Activated naive CD4-positive, alpha-beta T cell treated with anti-CD3 and anti-CD28 coated beads, Interleukin-2, amount 50 U/mL, for 16 hours (primary cell): ENCODE measurements at places on chromosomes 7 and 10.

DNA sequence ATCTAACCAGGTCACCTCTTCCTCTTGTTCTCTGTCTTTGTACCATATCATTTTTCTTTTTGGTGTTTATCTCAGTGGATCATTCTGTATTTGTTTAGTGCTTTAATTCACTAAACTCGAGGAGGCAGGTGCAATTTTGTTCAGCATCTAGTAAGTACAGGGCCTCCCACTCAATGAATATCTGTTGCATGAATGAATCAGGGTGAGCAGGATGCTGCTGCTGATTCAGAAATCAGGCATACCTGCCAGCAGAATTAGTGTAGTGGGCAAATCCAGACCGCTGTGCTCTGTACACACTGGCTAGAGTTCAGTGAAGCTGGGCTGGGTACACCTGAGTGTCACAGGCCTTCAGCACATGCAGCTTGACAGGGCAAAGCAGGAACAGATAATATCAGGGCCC, 511.9 kb downstream of the SUGCT start:
- DNase-seq = no peak

DNA sequence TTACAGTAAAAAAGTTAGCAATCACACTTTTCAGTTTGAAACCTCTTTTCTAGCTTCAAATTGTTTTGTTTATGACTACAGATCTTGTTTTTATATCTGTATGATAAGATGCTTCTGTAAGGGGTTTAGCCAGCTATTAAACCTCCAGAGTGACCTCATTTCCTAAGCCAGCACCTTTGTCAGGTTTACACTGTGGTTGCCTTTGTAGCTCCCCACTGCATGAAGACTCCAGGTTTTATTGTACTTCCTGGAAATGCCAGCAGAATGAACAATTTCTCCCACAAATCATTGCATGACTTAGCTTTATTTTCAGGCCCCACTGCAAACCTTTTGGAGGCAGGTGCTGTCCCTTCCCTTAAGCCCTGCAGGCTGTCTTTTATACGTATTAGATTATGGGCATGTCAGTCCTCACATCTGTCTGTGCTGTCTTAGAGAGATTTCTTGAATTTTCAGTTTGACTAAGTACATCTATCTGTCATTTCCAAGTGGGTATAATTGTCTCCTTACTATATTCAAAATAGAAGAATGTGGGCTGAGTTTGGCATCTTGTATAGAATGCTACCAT, 8.2 kb upstream of the AGR3 start:
- DNase-seq = no peak

- no peak for DNase-seq
These were observed 654.0 kb upstream of the MKI67 start for GRCh38 chr10:128780156-128780761.

DNA sequence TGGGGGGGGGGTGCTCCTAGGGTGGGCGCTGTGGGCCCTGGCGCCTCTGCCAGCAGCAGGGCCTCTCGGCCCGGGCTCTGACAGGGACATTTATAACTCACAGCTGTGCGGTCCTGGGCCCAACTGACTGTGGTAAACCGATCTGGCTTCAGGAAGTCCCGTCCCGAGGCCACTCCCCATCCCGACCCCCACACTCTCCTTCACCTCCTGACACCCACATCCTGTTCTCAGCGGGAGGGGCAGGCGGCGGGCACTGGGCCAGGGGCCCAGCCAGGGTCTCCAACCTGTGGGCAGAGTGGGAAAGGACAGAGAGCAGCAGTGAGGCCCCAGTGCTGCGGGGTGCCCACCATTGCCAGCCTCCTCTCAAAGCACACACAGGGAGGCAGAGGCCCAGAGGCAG, 69.1 kb downstream of the ZMIZ1 start:
- no peak for DNase-seq

DNA sequence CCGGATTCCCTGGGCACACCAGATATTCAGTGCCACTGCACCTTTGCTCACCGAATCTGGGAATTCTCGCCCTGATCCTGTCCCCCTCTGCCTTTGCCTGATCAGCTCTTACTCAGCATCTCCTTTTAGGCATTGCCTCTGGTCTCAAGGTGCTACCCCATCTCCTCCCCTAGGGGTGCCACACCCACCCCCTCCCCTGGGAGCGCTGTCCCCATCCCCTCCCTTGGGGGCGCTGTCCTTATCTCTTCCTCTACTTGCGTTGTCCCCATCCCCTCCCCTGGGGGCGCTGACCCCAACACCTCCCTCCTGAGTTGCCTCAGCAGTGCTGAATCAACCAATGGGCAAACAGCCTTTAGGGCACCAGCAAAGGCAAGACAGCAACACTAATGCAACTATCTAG, 686.9 kb upstream of the FOXK1 start:
- no peak for DNase-seq

DNA sequence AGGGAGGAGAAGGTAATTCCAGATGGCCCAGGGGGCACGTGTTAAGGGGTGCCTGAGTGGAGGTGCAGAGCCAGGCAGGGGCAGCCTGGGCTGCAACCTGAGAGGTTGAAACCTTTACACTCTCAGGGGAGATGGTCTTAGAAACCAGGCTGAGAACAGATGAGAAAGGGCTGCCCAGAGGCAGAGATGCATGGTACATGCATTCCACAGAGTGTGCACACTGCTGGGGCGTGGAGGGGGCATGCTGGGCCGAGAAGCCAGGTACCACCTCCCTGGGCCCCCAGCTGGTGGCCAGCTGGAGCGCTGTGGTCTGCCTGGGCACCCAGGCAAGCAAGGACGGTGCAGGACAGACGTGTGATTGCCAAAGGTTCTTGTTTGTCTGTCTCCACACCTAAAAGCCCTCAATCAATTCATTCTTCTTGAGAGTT, 14.1 kb upstream of the CSGALNACT2 start:
- DNase-seq = no peak

GRCh38 chr7:131225619-131226513, 101.8 kb upstream of the MKLN1 start:
- DNase-seq = no peak

GRCh38 chr10:14645239-14645960, 129.3 kb downstream of the FAM107B start:
- no peak for DNase-seq

DNA sequence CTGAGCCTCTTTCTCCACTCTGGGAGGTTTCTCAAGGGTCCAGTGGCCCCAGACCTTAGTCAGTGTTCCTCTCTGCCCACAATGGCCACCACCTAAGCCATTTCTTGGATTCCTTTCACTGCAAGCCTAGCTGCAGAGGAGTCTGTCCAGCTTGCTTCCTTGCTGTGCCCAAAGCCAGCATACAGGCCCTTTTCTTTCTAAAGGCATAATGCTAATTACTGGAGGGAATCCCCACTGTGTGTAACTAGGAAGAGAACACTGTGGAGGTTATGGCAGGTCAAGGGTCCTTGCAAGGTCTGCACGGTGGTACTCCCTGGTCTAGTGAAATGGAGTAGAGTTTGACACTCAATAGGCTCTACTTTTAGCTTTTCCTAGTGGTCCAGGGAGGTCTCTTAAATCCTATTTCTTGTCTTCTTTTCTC, 70.4 kb upstream of the CC2D2B start:
- DNase-seq = no peak

GRCh38 chr7:48244864-48245271, 73.6 kb downstream of the ABCA13 start:
- no peak for DNase-seq

DNA sequence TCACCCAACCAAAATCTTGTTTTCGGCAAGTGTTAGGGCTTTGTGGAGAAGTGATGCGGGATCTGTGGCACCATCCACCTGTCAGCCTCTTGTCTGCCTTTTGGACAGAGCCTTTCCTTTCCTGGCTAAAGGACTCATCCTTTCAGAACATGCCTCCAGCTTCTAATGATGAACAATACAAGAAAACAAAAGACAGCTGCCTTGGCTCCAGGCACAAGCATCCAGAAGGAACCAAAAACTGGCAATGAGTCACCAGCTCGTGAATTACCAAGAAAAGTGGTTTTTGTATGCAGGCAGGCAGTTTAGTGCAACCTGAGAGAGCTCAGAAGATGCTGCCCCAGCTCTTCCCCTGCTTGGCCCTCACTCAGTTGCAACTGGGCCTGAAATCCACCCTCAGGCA, 84.6 kb upstream of the NAMPT start:
- DNase-seq = no peak

DNA sequence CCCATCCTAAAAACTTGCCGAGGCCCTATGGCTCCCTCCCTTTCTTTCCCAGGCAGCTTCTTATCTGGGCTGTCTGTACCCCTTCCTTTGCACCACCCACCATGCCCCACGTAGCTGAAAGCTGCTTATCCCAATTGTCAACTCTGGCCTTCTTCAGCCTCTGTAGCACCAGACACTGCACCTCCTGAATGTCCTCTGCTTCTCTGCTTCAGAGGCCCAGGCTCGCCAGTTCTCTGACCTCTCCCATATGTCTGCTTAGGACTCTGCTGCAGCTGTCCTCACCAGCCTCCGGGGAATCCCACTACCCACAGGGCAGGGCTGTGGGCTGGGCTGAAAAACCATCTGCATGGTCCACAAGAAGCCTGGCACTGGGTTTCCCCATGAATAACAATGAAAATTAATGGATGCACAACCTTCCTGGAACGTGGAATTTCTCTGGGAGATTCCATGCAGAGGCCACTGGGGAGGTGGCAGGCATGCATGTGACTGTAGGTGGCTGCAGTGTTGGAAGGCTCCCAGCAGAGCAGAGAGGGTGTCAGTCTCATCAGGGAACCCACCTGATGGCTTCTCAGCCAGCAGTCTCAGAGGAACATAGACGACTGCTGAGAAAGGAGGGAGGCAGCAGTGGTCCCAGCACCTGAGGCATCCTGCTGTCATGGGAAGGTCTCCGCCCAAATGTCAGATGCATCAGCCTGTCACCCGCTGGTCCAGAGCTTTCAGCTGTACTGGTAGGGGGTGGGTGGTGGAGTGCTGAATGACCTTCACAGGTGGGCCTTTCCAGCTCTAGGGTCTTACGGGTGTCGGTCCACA, 16.8 kb upstream of the SH2D4B start:
- DNase-seq = no peak

GRCh38 chr7:143256932-143257331, 6.3 kb upstream of the GSTK1 start:
- no peak for DNase-seq

DNA sequence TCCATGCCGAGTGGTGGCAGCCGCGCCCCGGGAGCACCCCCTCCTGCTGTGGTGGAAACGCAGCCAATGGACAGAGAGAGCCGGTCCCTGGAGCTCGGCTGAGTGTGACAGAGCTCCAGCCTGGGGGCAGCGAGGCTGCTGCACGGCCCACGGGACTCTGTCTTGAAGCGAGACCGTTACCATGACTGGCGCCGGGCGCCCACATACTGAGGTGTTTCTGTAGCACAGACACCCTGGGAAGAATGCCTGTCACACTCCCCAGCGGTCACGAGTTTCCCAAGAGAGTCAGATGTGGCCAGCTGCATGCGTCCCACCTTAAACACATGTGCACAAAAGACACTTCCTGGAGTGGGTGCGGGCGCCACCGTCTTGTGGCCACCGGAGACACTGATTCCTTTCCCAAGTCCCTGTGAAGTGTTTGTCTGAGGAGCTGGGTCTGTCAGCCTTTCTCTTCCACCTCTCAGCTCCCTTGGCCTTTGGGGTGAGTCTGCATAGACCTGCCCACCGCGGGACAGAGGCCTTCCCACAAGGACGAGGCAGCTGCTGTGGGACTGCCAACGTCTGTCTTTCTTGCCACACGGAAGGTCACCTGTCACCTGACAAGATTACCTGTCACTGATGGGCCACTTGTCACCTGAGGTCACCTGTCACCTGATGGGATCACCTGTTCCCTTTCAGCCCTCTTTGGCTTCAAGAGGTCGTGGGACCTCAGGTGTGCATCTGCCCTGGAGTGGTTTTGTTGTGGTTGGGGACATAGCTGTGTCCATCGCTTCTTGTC, 94.6 kb downstream of the DNAJB6 start:
- DNase-seq = no peak

GRCh38 chr7:112220877-112221434, 14.5 kb downstream of the ZNF277 start:
- DNase-seq = no peak

- DNase-seq = no peak
These were observed 62.6 kb upstream of the PLPP4 start for GRCh38 chr10:120394446-120394845.

DNA sequence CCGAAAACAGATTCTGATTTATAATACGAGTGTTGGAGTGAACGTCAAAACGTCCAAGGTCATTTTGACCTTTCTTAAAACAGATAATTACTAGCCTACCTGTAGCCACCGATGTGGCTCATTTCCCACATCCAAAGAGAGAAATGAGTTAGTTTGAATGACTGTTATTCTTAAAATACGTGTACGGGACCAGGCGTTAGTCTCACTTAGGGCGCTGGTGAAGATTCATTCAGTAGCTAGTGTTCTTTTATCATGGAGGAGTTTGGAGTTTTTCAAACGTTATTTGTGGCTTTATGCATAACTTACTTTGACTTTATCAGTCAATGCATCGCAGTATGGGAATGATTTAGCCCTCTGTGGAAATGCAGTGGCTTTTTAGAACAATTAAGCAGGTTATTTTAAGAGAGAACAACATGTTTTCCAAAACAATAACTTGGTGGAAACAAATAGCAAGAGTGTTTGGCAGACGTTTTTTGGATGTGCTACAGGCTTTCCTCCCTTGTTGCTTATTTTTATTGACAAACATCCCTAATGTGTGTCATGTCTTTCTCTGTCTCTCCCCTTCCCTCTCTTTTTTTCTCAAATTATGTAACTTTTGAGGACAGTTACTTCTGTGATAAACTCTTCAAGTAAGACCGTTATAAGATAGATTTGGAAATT, 1.6 kb downstream of the BICC1 start:
- DNase-seq = no peak

DNA sequence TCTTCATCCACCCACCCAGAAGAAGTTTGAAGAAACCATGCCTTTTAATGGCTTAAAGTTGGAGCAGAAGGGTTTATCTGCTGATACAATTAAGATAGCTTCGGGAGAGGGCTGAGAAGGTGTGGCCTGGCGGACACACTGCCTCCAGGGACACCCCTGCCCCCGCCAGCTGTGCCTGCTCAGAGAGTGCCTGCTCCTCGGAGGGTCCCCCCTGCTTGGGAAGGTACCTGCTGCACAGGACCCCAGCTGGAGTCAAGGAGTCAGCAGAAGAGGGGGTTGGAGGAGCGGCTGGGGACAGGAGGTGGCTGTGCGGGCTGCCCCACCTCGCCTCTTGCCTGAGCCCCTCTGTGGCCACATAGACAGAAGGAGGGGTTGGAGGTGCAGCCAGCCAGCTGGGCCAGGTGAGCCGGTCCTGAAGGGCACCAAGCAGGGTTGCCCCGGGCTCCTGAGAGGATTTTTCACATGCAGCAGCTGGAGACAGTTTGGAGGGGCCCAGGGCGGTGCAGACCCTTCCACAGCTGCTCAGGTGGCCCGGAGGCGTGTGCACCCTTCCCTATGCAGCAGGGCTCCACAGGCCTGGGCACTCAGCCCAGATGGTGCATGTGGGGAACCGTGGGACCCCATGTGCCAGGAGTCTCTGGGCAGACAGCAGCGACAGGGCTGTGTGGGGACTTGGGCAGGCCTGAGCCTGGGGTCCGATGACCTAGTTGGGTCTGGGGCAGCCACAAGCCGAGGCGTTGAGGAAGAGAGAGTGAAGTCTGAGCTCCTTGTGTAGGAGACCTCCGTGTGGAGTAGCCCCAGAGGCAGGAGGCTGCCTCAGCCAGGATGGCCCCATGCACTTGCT, 118.9 kb downstream of the INPP5A start:
- no peak for DNase-seq

GRCh38 chr7:129188372-129188891, at the start of gene SMO:
Gene SMO, plus strand, starts transcription at chr7:129188633. Its CDS starts 519 bp downstream, at chr7:129189152.
- DNase-seq = peak; percentile 33

GRCh38 chr10:2921956-2922680, 145.2 kb upstream of the PFKP start:
- no peak for DNase-seq

- no peak for DNase-seq
These were observed 123.6 kb downstream of the SH3PXD2A start for GRCh38 chr10:103731609-103732270.
